Calu3 (cell line): ENCODE measurements at places on chromosomes 7 and 10. TPM values are rescaled to one million over a fixed set of nuclear protein-coding genes. Genes with fewer than 3 reads are reported as not detected.

DNA sequence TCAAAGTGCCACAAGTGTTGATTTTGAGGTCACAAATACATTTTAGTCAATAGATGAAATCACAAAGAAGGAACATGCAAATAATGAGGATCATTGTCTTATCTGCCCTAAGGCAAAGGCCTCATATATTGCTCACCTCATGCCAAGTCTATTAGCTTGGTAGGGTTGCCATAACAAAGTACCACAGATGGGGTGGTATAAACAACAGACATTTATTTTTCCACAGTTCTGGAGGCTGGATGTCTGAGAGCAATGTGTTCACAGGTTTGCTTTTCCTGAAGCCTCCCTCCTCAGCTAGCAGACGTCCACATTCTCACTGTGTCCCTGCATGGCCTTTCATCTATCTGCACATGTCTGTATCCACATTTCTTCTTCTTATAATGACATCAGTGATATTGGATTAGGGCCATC, 59.6 kb downstream of the RELN start:
- no peaks in the 10 kb centered on the region for H3K4me1 ChIP-seq
- no peak overlapping the region for H3K27ac ChIP-seq
- no peak for DNase-seq
- H3K4me3 ChIP-seq: no peak overlapping the region

GRCh38 chr7:141585592-141586510, 34.6 kb downstream of the AGK start:
- H3K27ac ChIP-seq: no peak overlapping the region
- DNase-seq: no peak
- H3K4me3 ChIP-seq: no peak overlapping the region

GRCh38 chr10:80544316-80544953, 6.7 kb downstream of the SH2D4B start:
- H3K27ac ChIP-seq: no peak overlapping the region
- no peak overlapping the region for H3K4me3 ChIP-seq
- DNase-seq: no peak
- peaks cover 71% of the 10 kb centered on the region for H3K27me3 ChIP-seq

DNA sequence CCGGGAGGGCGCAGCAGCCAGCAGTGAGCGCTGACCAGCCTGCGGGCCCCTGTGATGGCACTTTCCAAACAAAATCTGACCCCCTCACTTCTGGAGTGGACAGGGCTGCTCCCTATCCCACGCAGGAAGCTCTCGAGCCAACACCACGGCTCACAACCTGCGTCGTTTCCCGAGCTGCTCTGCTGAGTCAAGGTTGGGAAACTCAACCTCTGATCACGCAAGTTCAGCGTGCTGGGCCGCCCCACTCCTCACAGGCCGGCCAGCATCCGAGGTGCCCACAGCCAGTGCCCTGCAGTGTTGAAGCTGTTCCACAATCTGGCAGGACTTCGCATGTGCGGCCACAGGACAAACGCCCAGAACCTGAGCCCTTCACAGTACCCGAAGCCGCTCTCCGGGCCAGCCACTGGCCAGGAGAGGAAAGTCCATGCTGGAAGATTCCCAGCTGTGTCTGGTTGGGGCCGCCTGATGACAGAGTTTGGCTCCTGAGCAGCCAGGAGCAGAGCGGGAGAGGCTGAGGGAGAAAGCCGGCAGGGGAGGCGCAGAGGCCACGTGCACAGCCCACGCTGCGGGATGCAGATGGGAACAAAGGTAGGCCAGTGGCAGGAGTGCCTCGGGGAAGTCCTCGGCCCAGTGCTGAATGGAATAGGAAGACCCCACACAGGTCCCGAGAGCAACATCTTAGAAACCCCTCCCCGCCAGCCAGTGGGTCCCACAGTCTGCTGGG, 263.3 kb upstream of the TCERG1L start:
- H3K36me3 ChIP-seq: no peaks in the 10 kb centered on the region
- no peak overlapping the region for H3K27ac ChIP-seq
- no peak for DNase-seq
- no peak overlapping the region for H3K4me3 ChIP-seq
- H3K27me3 ChIP-seq: peaks cover 10% of the 10 kb centered on the region

DNA sequence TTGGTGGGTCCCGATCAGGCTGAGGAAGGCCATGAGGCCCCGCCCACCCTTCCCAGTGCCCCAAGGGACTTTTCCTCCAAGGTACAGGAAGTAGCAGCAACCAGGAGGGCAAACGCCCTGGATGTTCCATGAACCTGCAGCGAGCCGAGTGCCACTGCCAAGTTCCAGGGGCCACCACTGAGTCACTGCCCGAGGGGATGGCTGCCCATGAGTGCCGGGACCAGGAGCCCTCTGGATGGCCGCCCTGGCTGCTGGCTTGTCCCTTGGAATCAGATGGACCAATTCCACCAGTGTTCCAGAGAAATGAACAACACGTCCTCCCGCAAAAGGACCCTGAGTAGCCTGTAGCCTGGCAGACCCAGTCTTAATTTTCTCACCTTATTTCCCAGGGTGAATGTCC, 74.2 kb downstream of the ZRANB1 start:
- H3K36me3 ChIP-seq: no peaks in the 10 kb centered on the region
- no peak overlapping the region for H3K27ac ChIP-seq
- H3K4me1 ChIP-seq: no peaks in the 10 kb centered on the region
- no peak for DNase-seq
- no peak overlapping the region for H3K4me3 ChIP-seq
- no peaks in the 10 kb centered on the region for H3K27me3 ChIP-seq

PNLIPRP2 gene
- not detected in 2 replicates for total RNA-seq

NOS3 gene
- 0.71 and 1.1 TPM in 2 replicates for total RNA-seq

DNA sequence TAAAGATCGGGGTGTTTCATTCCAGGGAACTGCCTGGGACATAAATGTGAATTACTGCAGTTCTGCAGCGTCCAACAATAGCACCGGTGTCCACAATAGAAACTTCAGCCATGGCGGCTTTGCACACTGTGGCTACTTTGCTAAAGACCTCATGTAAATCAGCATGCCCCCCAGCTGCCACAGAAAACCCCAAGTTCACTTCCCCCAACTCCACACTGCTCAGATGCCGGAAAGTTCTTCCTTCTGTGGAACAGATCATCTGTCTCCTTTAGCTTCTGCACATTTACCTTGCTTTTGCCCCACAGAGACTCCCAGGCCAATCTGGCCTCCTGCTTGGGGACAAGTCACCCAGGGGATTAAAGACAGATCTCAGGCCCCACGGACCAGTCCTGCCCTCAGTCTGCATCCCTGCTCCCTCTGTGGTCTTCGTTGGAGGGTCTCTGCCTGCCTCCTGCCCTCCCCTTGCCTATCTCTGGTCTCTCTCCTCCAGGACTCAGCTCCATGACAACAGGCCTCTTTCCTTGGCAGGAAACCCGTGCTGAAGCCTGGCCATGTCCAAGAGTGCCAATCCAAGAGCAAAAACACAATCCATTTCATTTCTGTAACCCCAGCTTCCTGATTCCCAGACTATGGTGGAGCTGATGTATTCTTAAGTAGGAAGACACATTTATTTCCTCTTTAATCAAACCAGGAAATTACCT, 403.2 kb downstream of the RPS24 start:
- no peak overlapping the region for H3K27ac ChIP-seq
- no peak for DNase-seq
- peaks cover 83% of the 10 kb centered on the region for H3K27me3 ChIP-seq
- no peaks in the 10 kb centered on the region for H3K4me1 ChIP-seq
- H3K4me3 ChIP-seq: no peak overlapping the region

- no peak overlapping the region for H3K4me3 ChIP-seq
- peaks cover 10% of the 10 kb centered on the region for H3K4me1 ChIP-seq
- no peak for DNase-seq
- no peak overlapping the region for H3K27ac ChIP-seq
- no peaks in the 10 kb centered on the region for H3K27me3 ChIP-seq
- H3K36me3 ChIP-seq: no peaks in the 10 kb centered on the region
Measured at GRCh38 chr10:88813200-88813599, 10.7 kb downstream of the LIPM start.

DNA sequence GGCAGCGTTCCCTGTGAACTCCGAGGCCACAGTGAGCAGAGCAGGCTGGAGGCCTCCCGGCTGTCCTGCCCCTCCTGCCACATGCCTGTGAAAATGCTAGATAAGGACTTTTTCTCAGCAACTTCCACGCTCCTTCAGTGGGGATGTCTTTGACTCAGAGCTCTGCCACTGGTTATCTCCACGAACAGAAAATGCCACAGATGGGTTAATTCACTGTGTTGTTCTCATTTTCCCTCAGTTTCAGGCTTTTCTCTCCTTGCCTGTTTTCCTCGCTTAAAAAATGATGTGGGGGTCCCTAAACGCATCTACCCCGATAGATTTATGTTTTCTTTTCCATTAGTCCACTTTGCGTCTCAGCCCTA, 51.3 kb downstream of the IKZF1 start:
- no peak for DNase-seq
- peaks cover 100% of the 10 kb centered on the region for H3K27me3 ChIP-seq
- H3K4me3 ChIP-seq: no peak overlapping the region
- no peaks in the 10 kb centered on the region for H3K36me3 ChIP-seq

DNA sequence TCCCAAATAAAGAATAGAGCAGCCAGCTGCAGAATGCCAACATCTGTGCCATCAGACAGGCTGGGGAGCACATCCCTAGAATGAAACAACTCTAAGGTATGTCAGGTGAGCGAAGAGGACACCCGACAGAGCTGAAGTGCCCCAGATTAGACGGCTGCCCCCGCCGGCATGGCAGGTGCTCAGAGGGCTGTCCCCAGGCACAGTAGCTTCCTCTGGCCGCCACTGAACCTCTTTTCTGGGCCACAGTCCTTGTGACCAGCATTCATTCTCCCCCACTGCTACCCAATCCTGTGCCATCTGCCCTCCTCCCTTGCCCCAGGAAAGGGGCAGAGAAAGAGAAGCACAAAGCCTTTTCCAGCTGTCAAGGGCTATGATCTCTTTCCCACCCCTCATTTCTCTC, 41.7 kb downstream of the RGS10 start:
- DNase-seq: no peak
- H3K4me3 ChIP-seq: no peak overlapping the region
- H3K27ac ChIP-seq: no peak overlapping the region
- H3K4me1 ChIP-seq: no peaks in the 10 kb centered on the region
- no peaks in the 10 kb centered on the region for H3K27me3 ChIP-seq
- no peaks in the 10 kb centered on the region for H3K36me3 ChIP-seq

- peak overlapping the region; percentile 34 for H3K4me3 ChIP-seq
- no peak overlapping the region for H3K27ac ChIP-seq
- no peaks in the 10 kb centered on the region for H3K27me3 ChIP-seq
- H3K4me1 ChIP-seq: no peaks in the 10 kb centered on the region
Measured at GRCh38 chr10:129962872-129963640, 1.0 kb downstream of the EBF3 start.

DNA sequence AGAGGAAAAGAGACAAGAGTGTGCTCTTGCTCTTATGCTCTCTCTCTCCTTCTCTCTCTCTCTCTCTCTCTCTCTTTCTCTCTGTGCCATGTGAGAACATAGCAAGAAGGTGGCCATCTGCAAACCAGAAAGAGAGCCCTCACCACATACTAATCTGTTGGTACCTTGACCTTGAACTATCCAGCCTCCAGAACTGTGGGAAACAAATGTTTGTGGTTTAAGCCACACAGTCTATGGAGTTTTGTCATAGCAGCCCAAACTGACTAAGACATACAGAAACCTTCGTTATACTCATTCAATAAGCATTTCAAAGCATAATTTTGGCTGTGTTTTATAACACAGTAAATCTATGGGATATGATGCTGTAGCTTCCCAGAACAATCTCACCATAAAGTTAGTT, 56.4 kb upstream of the PLPP4 start:
- no peak overlapping the region for H3K27ac ChIP-seq
- H3K4me3 ChIP-seq: no peak overlapping the region
- no peaks in the 10 kb centered on the region for H3K4me1 ChIP-seq
- no peaks in the 10 kb centered on the region for H3K36me3 ChIP-seq

DNA sequence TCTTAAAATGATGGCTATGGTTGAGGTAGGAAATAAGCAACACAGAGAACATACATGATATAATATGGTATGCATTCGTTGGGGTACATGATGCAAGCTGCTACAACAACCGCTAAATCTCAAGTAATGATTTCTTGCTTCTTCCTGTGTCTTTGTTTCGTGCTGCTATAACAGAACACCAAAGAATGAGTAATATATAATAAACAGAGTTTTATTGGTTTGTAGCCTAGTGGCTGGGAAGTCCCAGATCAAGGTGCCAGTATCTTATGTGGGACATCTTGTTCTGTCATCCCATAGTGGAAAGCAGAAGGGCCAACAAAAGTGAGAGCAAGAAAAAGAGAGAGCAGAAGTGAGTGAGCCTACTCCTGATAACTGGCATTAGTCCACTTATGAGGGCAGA, 689.7 kb downstream of the SUGCT start:
- no peak overlapping the region for H3K27ac ChIP-seq
- H3K27me3 ChIP-seq: no peaks in the 10 kb centered on the region
- no peaks in the 10 kb centered on the region for H3K36me3 ChIP-seq
- no peak for DNase-seq
- H3K4me3 ChIP-seq: no peak overlapping the region

- peaks cover 11% of the 10 kb centered on the region for H3K27me3 ChIP-seq
- H3K36me3 ChIP-seq: no peaks in the 10 kb centered on the region
- H3K4me1 ChIP-seq: peaks cover 14% of the 10 kb centered on the region
- no peak for DNase-seq
Measured at GRCh38 chr7:142442396-142442795, 184.5 kb upstream of the PRSS58 start.

CCL24 gene
- total RNA-seq: 0.68 TPM in 1 of 2 replicates, not detected in the other

PIP gene
- total RNA-seq: not detected in 2 replicates

DNA sequence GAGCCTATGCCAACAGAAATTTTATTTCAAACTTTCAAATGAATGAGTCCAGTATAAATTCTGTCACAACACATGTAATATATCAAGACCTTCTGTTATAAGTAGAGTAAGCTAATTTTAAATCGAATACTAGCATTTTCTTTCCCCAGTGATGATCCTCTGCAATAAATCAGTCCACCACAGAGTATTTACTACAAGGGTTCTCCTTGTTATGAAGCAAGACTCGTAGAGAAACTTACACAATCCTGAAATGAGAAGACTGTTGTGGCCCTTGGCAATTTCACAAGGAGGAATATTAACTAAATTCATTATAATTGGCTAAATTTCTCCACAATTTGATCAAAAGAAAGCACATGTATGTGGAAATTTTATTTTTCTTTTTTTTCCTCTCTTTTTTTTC, 312.4 kb upstream of the DGKB start:
- no peaks in the 10 kb centered on the region for H3K27me3 ChIP-seq
- no peak overlapping the region for H3K27ac ChIP-seq
- H3K4me1 ChIP-seq: no peaks in the 10 kb centered on the region
- no peak overlapping the region for H3K4me3 ChIP-seq
- no peak for DNase-seq
- no peaks in the 10 kb centered on the region for H3K36me3 ChIP-seq

- H3K36me3 ChIP-seq: no peaks in the 10 kb centered on the region
- peaks cover 8% of the 10 kb centered on the region for H3K27me3 ChIP-seq
- no peak overlapping the region for H3K4me3 ChIP-seq
- H3K27ac ChIP-seq: no peak overlapping the region
- no peak for DNase-seq
Measured at GRCh38 chr10:14422431-14422830, 91.7 kb upstream of the FRMD4A start.

CLCN1 gene
- 0.34 and 0.61 TPM in 2 replicates for total RNA-seq

RNF32 gene
- total RNA-seq: 1.6 and 3.2 TPM in 2 replicates

EBLN1 gene
- not detected in 2 replicates for total RNA-seq

GRCh38 chr10:94757916-94758315, 4.6 kb upstream of the CYP2C19 start:
- no peak overlapping the region for H3K4me3 ChIP-seq
- peaks cover 10% of the 10 kb centered on the region for H3K4me1 ChIP-seq
- no peaks in the 10 kb centered on the region for H3K27me3 ChIP-seq

GRCh38 chr10:93841961-93842360, 51.8 kb upstream of the SLC35G1 start:
- H3K27me3 ChIP-seq: peaks cover 66% of the 10 kb centered on the region
- H3K4me3 ChIP-seq: no peak overlapping the region
- no peaks in the 10 kb centered on the region for H3K36me3 ChIP-seq
- no peaks in the 10 kb centered on the region for H3K4me1 ChIP-seq
- DNase-seq: no peak
